ENCODE measurements at places on chromosomes 11 and 22.

DNA sequence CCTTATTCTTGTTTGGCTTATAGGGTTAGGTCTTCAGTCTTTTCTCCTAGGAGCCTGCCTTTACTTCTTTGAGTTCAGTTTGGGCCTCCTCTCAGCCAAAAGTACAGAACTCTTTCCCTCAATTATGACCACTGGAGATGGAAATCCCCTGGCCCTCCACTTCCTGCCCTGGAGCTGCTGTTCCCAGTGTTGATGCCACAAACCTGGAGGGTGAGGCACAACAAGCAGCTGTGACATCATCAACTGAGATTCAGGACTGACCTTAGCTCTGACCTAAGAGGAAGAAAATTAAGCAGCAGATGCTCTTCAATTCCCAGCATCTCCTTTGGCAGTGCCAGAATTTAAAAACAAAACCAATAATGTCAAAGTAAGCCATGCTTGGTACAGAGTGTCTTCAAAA is 3.0 kb downstream of the ABTB2 start:
- peaks cover 22% of the 10 kb centered on the region for H3K4me1 ChIP-seq
- no peak overlapping the region for H3K27ac ChIP-seq

- H3K27ac ChIP-seq = peak overlapping the region; percentile 63
- no peaks in the 10 kb centered on the region for H3K27me3 ChIP-seq
- DNase-seq = no peak
- H3K4me1 ChIP-seq = peaks cover 61% of the 10 kb centered on the region
- H3K36me3 ChIP-seq = peaks cover 58% of the 10 kb centered on the region
These were observed 4.2 kb downstream of the XBP1 start for GRCh38 chr22:28795932-28796856.

GRCh38 chr11:117231842-117232091 is at the start of gene PCSK7:
PCSK7 (minus strand) TSS chr11:117232073; CDS start chr11:117229844, 2,229 bp downstream.
- peaks cover 34% of the 10 kb centered on the region for H3K36me3 ChIP-seq
- H3K4me3 ChIP-seq = peak within 1 kb of the TSS; percentile 99
- H3K27me3 ChIP-seq = no peaks in the 10 kb centered on the region
- H3K4me1 ChIP-seq = peaks cover 43% of the 10 kb centered on the region
- H3K27ac ChIP-seq = peak within 1 kb of the TSS; percentile 99

DNA sequence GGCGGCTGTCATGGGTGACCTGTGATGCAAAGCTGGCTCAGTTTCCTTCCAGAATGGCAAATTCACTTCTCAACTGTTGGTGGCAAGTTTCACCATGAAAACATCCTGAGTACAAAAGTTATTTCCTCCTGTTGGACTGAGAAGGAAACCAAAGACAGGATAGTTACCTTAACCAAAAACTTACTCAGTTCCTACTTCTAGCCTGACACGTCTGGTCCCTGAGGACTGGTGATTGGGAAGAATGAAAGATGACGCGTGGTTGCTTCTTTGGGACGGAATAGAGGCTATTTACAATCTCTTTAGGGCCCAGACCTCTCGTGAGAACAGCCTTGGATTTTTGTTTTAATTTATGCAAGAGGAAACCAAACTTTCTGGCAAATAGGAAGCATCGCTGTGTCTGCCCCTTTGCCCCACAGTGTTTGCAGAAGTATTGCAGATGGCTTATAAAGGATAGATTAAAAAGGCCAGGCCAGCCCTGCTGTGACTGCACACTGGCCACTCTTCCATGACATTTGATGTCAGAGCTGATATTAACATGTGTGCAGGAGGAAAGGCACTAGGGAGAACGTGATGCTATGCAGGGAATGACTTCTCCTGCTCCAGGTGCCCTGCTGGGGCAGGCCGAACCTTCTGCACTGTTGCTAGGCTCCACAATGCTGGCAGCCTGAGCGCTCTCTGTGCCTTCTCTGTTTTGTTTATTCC is 7.6 kb downstream of the VPS26B start:
- H3K27me3 ChIP-seq = no peaks in the 10 kb centered on the region
- peaks cover 9% of the 10 kb centered on the region for H3K36me3 ChIP-seq
- no peak for DNase-seq
- H3K27ac ChIP-seq = no peak overlapping the region

GRCh38 chr11:4960877-4961276 is 5.4 kb upstream of the OR51A2 start:
- no peaks in the 10 kb centered on the region for H3K4me1 ChIP-seq
- no peaks in the 10 kb centered on the region for H3K36me3 ChIP-seq
- peaks cover 13% of the 10 kb centered on the region for H3K27me3 ChIP-seq
- H3K4me3 ChIP-seq = no peak overlapping the region
- no peak overlapping the region for H3K27ac ChIP-seq

- no peaks in the 10 kb centered on the region for H3K4me1 ChIP-seq
- H3K27ac ChIP-seq = no peak overlapping the region
- H3K4me3 ChIP-seq = no peak overlapping the region
- peaks cover 4% of the 10 kb centered on the region for H3K27me3 ChIP-seq
- DNase-seq = no peak
- H3K36me3 ChIP-seq = no peaks in the 10 kb centered on the region
These were observed 108.6 kb downstream of the INSC start for GRCh38 chr11:15223318-15223717.

DNA sequence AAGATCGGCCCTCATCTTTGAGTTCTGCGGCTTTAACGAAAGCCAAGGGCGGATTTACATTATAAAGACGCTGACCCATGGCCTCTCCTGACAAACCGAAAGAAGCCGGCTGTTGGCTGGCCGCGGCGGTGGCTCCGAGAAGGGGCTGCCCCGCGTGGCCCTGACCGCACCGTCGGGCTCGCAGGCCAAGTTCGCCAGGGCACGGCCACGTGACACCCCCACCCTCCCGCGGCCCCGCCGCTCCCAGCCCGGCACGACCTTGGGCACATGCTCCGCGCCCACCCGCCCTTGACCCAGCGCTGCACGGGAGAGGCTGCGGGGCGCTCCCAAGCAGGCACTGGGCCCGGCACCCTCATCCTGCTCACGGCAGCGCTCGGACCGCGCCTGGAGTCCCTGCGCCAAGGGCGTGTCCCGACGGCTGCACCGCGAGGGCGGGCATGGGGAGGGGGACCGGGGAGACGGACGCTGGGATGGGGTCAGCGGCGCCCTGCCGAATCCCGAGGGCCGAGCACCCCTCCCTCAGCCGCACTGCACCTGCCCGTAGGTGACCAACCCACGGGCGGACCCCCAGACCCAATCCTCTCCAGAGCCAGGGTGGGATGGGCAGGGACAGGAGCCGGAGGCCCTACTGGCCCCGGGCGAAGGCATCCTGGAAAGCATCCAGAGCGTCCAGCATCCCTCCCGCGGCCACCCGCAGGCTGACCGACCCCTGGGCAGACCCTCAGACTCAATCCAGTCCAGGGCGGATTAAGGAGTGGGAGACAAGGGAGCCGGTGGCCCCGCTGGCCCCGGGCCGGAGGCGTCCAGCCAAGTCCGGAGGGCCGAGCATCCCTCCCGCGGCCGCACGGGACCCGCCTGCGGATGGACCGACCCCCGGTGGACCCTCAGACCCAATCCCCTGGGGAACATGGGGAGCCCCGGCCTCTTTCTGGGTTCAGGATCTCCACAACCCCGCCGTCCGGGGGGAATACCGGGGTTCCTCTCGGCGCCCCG is 759 bp downstream of the CPT1A start:
- H3K36me3 ChIP-seq = no peaks in the 10 kb centered on the region
- peak; percentile 32 for DNase-seq
- peak overlapping the region; percentile 92 for H3K27ac ChIP-seq
- peak overlapping the region; percentile 81 for H3K4me3 ChIP-seq
- H3K4me1 ChIP-seq = peaks cover 46% of the 10 kb centered on the region
- H3K27me3 ChIP-seq = no peaks in the 10 kb centered on the region

DNA sequence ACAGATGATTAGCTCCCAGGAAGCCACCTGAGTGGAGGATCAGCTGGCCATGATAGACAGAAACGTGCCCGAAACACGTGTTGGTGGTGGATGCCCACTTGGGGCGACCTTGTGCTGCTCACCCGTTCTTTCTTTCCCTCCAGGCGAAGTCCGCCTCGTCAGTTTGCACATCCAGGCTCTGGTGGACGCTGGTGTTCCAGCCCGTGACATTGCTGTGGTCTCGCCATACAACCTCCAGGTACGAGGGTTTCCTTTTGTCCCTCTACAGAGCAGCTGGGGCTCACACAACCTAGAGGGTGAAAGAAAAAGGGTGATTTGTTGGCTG is 30.6 kb downstream of the IGHMBP2 start:
- no peaks in the 10 kb centered on the region for H3K27me3 ChIP-seq
- H3K4me1 ChIP-seq = no peaks in the 10 kb centered on the region
- no peak overlapping the region for H3K27ac ChIP-seq
- H3K36me3 ChIP-seq = peaks cover 8% of the 10 kb centered on the region
- no peak overlapping the region for H3K4me3 ChIP-seq

- no peaks in the 10 kb centered on the region for H3K36me3 ChIP-seq
- no peak for DNase-seq
- H3K27ac ChIP-seq = no peak overlapping the region
- H3K4me1 ChIP-seq = peaks cover 21% of the 10 kb centered on the region
These were observed 20.9 kb downstream of the ARHGAP1 start for GRCh38 chr11:46679241-46680163.

DNA sequence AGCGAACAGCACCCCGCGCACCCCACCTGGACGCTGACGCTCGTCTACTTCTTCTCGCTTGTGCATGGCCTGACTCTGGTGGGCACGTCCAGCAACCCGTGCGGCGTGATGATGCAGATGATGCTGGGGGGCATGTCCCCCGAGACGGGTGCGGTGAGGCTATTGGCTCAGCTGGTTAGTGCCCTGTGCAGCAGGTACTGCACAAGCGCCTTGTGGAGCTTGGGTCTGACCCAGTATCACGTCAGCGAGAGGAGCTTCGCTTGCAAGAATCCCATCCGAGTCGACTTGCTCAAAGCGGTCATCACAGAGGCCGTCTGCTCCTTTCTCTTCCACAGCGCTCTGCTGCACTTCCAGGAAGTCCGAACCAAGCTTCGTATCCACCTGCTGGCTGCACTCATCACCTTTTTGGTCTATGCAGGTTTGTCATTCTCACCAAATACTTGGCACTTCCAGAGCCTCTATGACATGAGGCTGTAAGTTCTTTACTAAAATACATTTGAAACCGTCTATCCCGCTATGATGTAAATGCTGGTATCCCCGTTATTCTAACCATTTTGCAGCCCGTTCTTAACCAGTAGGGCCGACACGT is 535 bp downstream of the AQP11 start:
- peaks cover 14% of the 10 kb centered on the region for H3K4me1 ChIP-seq
- H3K27ac ChIP-seq = no peak overlapping the region
- no peaks in the 10 kb centered on the region for H3K27me3 ChIP-seq

DNA sequence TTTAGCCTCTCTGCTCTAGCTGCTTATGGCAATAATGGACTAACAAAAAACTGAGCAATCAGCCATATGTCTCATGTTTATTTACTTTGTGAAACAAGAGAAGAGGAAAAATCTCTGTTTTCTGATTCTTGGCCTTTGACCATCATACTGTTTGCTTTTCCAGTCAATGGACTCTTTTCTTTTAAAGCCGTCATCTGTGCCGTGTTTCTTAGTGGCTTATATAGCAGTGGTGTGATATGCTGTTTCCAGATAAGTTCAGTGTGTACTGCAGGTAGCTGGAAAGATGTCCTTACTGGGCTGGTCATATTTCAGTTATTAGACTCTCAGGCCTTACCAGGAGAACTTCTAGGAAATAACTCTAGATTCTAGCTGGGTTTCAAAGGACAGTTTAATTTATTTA is 33.6 kb upstream of the TECTA start:
- no peak for DNase-seq
- peaks cover 3% of the 10 kb centered on the region for H3K4me1 ChIP-seq
- no peaks in the 10 kb centered on the region for H3K27me3 ChIP-seq
- no peak overlapping the region for H3K27ac ChIP-seq
- H3K36me3 ChIP-seq = peaks cover 37% of the 10 kb centered on the region
- H3K4me3 ChIP-seq = no peak overlapping the region

- no peak overlapping the region for H3K4me3 ChIP-seq
- H3K4me1 ChIP-seq = peaks cover 50% of the 10 kb centered on the region
- no peak for DNase-seq
- H3K27ac ChIP-seq = no peak overlapping the region
These were observed 21.7 kb downstream of the SLC35F2 start for GRCh38 chr11:107836851-107837250.

GRCh38 chr11:111718436-111718835 is 47.8 kb downstream of the PPP2R1B start:
- peaks cover 3% of the 10 kb centered on the region for H3K4me1 ChIP-seq
- peaks cover 4% of the 10 kb centered on the region for H3K36me3 ChIP-seq
- no peaks in the 10 kb centered on the region for H3K27me3 ChIP-seq
- no peak overlapping the region for H3K4me3 ChIP-seq
